Activated CD8-positive, alpha-beta memory T cell treated with anti-CD3 and anti-CD28 coated beads for 36 hours (primary cell): ENCODE measurements at places on chromosomes 6 and 20. TPM values are rescaled to one million over a fixed set of nuclear protein-coding genes. Genes with fewer than 3 reads are reported as not detected.

Gene DLL1
- total RNA-seq = 0.36 TPM

Gene ADGB
- 0.32 TPM for total RNA-seq

Gene GNMT
- 0.23 TPM for total RNA-seq

Gene ULBP1
- total RNA-seq = 1.1 TPM

Gene COL11A2
- total RNA-seq = 1.1 TPM

Gene SNAP91
- total RNA-seq = not detected

Gene MOG
- total RNA-seq = not detected

Gene MCHR2
- not detected for total RNA-seq

Gene TTK
- total RNA-seq = 25.1 TPM

Gene DEFB124
- not detected for total RNA-seq
